ENCODE measurements at places on chromosomes 1 and 21. TPM values are rescaled to one million over a fixed set of nuclear protein-coding genes. Genes with fewer than 3 reads are reported as not detected.

- DNase-seq, result no peak
These were observed 15.8 kb downstream of the SOD1 start for GRCh38 chr21:31675318-31675717.

GRCh38 chr1:114333690-114334089 lies 177.3 kb downstream of the TRIM33 start:
- no peak for DNase-seq

DNA sequence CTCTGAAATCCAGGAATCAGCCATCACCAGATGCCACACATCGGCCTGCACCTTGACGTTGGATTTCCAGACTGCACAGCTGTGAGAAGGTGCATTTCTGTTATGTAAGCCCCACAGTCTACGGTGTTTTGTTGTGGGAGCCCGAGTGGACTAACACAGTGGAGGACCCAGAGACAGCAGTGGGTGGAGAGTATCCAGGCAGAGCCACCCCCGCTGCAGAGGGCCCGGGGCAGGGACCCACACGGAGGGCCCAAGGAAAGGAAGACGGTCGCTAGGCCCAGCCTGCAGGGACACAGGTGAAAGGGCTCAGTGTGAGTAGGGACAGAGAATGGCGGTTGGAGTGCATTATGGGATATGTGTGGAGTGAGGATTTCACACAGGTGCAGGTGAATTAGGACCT lies 288.3 kb upstream of the AJAP1 start:
- DNase-seq, result no peak

DNA sequence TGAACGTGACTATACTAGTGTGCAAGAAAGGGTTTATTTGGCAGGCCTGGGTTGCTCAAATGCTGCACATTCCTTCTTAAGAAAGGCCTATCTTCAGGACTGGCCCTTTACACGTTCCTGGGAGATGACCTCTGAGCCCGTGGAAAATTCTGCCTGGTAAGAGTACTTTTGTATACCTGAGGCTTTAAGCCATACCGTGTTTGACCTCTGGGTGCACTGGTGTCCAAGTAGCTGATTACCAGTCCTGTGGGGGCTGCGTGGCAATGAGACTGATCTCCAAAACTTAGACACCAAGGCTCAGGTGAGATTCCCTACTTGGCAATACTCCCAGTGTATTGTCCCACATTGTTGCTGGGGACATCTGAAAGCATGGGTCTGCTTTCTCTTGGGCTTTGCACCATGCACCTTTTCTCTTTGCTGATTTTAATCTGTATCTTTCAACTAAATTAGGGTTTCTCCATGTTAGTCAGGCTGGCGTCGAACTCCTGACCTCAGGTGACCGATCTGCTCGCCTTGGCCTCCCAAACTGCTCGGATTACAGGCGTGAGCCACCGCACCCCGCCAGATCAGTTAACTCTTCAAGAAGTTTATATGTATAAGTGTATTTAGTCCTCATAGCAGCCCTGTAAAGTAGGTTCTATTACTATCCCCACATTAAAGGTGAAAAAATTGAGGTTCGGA lies 44.5 kb downstream of the TRIM33 start:
- DNase-seq, result no peak

HAO2 gene
- total RNA-seq, result not detected

UQCRHL gene
- 1.4 TPM for total RNA-seq

AIM2 gene
- total RNA-seq, result not detected

CSF1 gene
- total RNA-seq, result 42.4 TPM
